ENCODE measurements at places on chromosomes 12 and 14.

DNA sequence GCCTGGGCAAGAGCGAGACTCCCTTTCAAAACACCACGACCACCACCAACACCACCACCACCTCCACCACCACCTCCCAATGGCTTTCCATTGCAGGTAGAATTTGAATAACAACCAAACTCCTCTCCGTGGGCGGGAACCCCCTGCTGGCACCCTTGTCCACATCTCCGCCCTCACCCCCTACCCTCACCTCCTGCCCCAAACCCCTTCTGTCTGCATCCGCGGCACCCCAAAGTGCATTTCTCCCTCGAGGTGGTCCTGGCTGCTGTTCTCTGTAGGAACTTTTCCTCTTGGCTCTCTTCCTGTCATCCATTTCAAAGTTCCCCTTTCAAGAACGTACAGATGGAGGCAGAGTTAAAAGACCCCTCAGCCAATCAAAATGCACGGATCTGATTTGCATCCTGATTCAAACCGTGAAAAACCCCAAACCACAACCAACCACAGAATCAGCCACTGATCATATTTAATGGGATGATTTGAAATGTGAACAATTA is 3.8 kb downstream of the SDSL start:
- DNase-seq = no peak

- no peak for DNase-seq
These were observed 279.4 kb downstream of the CACNA1C start for GRCh38 chr12:2332236-2332635.

GRCh38 chr14:22565391-22565945 is 23.6 kb downstream of the DAD1 start:
- peak; percentile 49 for DNase-seq

DNA sequence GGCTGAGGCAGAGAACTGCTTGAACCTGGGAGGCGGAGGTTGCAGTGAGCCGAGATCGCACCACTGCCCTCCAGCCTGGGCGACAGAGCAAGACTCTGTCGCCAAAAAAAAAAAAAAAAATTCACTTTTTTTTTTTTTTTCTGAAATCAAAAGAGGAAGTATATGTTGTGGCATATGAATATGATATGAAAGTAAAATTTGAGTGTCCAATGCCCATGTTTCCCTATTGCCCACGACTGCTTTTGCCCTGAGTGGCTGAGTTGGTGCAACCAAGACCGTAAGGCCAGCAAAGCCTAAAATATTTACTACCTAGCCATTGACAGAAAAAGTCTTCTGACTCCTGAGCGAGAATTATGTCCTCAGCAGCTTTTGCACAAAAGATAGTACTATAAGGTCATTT is 101.7 kb upstream of the PARP11 start:
- DNase-seq = no peak

GRCh38 chr14:54761835-54762234 is 140.8 kb downstream of the GCH1 start:
- no peak for DNase-seq

DNA sequence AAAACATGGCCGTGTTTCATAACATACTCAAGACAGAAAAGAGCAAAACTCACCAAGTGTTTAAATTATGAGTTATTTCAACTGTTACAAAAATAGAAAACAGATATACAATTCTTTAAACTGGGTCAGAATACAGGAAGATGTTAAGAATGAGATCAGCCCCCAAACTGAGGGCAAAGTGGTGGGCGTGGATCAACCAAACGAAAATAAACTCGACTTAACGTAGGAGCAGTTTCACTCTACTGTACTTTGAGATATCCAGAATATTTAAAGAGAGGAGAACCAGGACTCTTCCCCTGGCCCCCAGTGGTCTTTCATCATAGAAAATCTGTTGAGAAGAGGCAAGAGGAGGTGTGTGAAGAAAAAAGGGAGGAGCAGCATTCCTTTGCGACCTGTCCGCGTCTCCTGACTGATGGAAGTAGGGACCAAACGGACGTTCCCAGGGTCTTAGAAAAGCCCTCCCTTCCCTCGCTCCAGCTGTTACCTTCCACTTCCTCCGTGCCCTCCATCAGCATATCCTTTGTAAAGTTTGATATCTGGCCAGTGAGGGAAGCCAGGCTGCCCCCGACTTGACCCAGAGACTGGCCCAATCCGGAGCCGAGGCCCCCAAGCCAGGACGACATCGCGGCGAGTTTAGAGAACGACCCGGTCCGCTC is 668 bp downstream of the TRIP11 start:
- peak; percentile 44 for DNase-seq

- DNase-seq = no peak
These were observed 594 bp upstream of the CEP170B start for GRCh38 chr14:104864267-104865080.
